Heart left ventricle (tissue), 16 donors: ENCODE measurements at places on chromosomes 7 and 10.

DNA sequence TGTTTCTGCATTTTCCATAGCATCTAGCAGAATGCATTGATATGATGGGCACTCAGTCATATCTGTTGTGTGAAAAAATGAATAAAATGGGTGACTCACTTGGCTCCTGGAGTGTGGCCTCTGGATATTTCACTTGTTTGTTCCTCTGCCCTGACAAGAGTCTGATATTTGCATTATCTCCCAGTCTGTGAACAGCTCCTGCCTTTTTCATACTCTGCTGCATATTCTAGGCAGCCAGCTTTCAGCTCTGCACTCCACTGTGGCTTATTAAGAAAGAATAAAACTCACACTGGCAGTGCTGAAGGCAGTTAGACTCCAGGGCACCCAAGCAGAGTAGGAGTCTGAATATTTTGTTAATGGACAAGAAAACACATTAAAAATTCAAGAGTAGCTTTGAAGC, 623.9 kb downstream of the SORCS1 start:
- no peaks in the 10 kb centered on the region for H3K36me3 ChIP-seq
- H3K4me3 ChIP-seq = no peak overlapping the region
- DNase-seq = no peak
- H3K27ac ChIP-seq = no peak overlapping the region

GRCh38 chr10:43479275-43479674, 42.4 kb downstream of the ZNF487 start:
- no peak for DNase-seq
- H3K36me3 ChIP-seq = peaks cover 12% of the 10 kb centered on the region
- no peaks in the 10 kb centered on the region for H3K4me1 ChIP-seq
- H3K4me3 ChIP-seq = no peak overlapping the region
- no peak overlapping the region for H3K27ac ChIP-seq

GRCh38 chr10:75019370-75019769, 92.1 kb upstream of the SAMD8 start:
- H3K36me3 ChIP-seq = peaks cover 45% of the 10 kb centered on the region
- peaks cover 11% of the 10 kb centered on the region for H3K4me1 ChIP-seq
- no peak overlapping the region for H3K4me3 ChIP-seq
- H3K27ac ChIP-seq = no peak overlapping the region

GRCh38 chr10:47239211-47239610, 60.8 kb upstream of the GDF10 start:
- DNase-seq = no peak
- H3K36me3 ChIP-seq = no peaks in the 10 kb centered on the region
- no peaks in the 10 kb centered on the region for H3K4me1 ChIP-seq
- no peak overlapping the region for H3K27ac ChIP-seq
- no peaks in the 10 kb centered on the region for H3K27me3 ChIP-seq

DNA sequence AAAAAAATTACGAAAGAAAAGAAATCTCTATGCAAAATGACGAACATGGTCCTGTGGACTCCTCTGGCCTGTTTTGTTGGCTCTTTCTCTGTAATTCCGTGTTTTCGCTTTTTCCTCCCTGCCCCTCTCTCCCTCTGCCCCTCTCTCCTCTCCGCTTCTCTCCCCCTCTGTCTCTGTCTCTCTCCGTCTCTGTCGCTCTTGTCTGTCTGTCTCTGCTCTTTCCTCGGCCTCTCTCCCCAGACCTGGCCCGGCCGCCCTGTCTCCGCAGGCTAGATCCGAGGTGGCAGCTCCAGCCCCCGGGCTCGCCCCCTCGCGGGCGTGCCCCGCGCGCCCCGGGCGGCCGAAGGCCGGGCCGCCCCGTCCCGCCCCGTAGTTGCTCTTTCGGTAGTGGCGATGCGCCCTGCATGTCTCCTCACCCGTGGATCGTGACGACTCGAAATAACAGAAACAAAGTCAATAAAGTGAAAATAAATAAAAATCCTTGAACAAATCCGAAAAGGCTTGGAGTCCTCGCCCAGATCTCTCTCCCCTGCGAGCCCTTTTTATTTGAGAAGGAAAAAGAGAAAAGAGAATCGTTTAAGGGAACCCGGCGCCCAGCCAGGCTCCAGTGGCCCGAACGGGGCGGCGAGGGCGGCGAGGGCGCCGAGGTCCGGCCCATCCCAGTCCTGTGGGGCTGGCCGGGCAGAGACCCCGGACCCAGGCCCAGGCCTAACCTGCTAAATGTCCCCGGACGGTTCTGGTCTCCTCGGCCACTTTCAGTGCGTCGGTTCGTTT, 83.5 kb upstream of the SLF2 start:
- H3K4me1 ChIP-seq = peaks cover 34% of the 10 kb centered on the region
- H3K36me3 ChIP-seq = no peaks in the 10 kb centered on the region
- no peak overlapping the region for H3K27ac ChIP-seq
- peak overlapping the region; percentile 29 for H3K4me3 ChIP-seq

DNA sequence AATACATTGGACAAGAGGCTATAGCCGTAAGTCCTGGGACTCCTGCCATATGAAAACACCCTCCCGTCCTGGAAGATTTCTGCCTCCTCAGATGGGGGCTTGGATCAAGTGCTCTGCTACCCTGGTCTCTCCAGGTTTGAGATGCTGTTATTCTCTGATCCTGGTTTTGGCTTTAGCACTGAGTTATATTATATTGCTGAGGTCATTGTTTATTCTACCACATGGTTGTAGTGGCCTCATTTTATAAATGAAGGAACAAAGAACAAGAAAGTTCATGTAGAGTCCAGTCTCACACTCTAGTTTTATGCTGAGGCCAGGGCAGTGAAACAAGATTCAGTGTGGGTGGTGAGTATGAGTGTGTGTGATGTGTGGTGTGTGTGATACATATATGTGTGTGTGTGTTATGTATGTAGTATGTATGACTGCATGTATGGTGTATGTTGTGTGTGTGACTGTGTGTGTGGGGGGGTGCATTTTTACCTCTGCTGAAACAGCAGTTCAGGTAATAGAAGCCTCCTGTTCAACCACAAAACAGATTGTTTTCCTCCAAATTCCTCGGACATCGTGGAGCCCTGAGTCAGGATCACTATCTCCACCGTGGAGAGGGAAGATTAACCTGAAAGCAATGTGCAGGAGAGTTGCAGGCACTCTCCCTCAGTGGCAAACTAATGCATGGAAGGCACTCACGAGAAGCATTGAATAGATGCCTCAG, 80.7 kb downstream of the C7orf25 start:
- H3K27me3 ChIP-seq = no peaks in the 10 kb centered on the region
- peaks cover 7% of the 10 kb centered on the region for H3K4me1 ChIP-seq
- no peaks in the 10 kb centered on the region for H3K36me3 ChIP-seq
- H3K4me3 ChIP-seq = no peak overlapping the region
- DNase-seq = no peak
